K562 (cell line): ENCODE measurements at places on chromosomes 1 and 21. TPM values are rescaled to one million over a fixed set of nuclear protein-coding genes. Genes with fewer than 3 reads are reported as not detected.

Gene LCE2D
- not detected in 2 replicates for total RNA-seq

Gene CYP4A11
- 0.42 TPM in 1 of 2 replicates, not detected in the other for total RNA-seq

Gene KRTAP19-1
- not detected in 2 replicates for total RNA-seq

Gene CNTN2
- total RNA-seq: not detected in 2 replicates

Gene AMPD1
- not detected in 2 replicates for total RNA-seq

Gene OR6N1
- not detected in 2 replicates for total RNA-seq
